ENCODE measurements at places on chromosomes 7 and 10. TPM values are rescaled to one million over a fixed set of nuclear protein-coding genes. Genes with fewer than 3 reads are reported as not detected.

Gene PHYHIPL
- total RNA-seq, result 0.39 TPM

Gene FBXL15
- total RNA-seq, result 29.2 TPM

Gene CYP2C8
- not detected for total RNA-seq

Gene EPHA1
- total RNA-seq, result 0.78 TPM

Gene ITGB8
- total RNA-seq, result 26.4 TPM

Gene CDHR1
- total RNA-seq, result 0.67 TPM

Gene ASZ1
- not detected for total RNA-seq

Gene C10orf105
- not detected for total RNA-seq

Gene AKR1B15
- total RNA-seq, result not detected

Gene FAM25C
- not detected for total RNA-seq

Gene OR6V1
- not detected for total RNA-seq

Gene LRCH4
- total RNA-seq, result 53.2 TPM

Gene UNC5B
- total RNA-seq, result 2.2 TPM

Gene ATRNL1
- 19.0 TPM for total RNA-seq

Gene WEE2
- total RNA-seq, result not detected

Gene CALML5
- not detected for total RNA-seq

Gene NXPH1
- total RNA-seq, result not detected

- ATAC-seq, result peak; percentile 72
Observed at GRCh38 chr10:78777867-78778266, 290.9 kb upstream of the ZMIZ1 start.

- no peak for ATAC-seq
Observed at GRCh38 chr7:26724795-26725194, 139.6 kb downstream of the SKAP2 start.

DNA sequence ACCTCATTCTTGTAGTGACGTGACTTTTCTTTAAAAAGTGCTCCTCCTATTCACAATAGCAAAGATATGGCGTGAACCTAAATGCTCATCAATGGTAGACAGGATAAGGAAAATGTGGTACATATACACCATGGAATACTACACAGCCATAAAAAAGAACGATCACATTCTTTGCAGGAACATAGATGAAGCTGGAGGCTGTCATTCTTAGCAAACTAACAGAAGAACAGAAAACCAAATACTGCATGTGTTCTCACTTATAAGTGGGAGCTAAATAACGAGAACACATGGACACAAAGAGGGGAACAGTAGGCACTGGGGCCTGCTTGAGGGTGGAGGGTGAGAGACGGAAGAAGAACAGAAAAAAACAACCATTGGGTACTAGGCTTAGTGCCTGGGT lies 59.9 kb upstream of the FGFR2 start:
- no peak for ATAC-seq

- peak; percentile 90 for ATAC-seq
Observed at GRCh38 chr7:229184-229964, 37.0 kb downstream of the FAM20C start.

GRCh38 chr7:27929127-27929526 lies 189.2 kb downstream of the TAX1BP1 start:
- ATAC-seq, result no peak

DNA sequence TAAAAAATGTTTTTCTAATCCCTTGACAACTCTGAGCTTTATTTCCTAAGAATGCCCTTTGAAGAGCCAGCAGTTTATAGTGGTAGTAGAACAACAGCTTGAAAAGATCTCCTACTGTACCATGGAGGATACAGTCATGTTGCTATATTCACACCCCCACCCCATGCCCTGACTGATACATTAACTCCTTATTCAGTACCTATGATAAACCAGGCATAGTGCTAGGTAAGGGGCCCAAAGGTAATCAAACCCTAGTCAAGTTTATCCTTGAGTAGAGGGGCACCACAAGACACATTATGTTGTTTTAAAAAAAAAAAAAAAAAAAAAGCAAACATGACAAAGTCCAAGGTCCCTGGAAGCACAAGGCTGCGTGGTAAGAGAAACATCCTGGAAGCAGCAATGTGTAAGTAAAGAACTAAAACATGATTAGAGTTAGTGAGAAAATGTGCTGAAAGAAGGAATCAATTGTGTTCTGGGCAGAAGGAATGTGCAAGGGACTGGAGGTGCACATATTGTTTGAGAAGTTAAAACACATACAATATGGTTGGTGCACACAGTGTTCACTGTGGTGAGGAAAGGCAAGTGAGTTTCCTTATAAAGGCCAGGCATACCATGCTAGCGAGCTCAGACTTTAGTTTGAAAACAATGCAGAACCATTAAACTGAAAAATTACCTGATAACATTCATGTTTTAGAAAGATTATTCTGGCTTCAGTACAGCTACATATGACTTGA lies 51.2 kb downstream of the PDE1C start:
- ATAC-seq, result no peak

- ATAC-seq, result no peak
Observed at GRCh38 chr10:71665456-71665855, 54.1 kb downstream of the C10orf105 start.

DNA sequence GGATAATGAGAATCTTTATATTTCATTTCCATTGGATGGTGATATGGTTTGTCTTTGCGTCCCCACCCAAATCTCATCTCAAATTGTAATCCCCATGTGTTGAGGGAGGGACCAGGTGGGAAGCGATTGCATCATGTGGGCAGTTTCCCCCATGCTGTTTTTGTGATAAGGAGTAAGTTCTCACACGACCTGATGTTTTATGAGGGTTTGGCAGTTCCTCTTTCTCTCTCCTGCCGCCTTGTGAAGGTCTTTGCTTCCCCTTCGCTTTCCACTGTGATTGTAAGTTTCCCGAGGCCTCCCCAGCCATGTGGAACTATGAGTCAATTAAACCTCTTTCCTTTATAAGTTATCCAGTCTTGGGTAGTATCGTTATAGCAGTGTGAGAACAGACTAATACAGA lies 59.4 kb downstream of the MTPN start:
- ATAC-seq, result no peak

DNA sequence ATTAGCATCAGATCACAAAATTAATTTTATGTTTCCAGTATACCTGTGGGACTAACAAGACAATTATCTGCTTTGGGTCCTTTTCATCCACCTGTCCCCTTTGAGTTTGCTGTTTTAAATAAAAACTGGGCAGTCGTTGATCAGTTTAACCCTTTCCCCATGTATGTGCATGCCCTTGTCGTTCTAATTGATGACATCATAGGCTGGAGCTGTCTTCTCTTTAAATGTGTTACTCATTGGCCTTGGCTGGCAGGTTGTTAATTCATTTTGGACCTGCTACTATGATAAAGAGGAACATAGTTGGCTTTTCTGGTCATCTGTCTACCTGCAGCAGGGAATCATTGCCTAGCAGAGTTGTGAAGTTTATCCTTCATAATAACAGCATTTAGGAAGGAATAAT lies 53.8 kb downstream of the TASOR2 start:
- no peak for ATAC-seq

- ATAC-seq, result no peak
Observed at GRCh38 chr10:131795761-131796160, 105.0 kb upstream of the PPP2R2D start.

- ATAC-seq, result no peak
Observed at GRCh38 chr10:103197903-103198302, 4.8 kb upstream of the NT5C2 start.

DNA sequence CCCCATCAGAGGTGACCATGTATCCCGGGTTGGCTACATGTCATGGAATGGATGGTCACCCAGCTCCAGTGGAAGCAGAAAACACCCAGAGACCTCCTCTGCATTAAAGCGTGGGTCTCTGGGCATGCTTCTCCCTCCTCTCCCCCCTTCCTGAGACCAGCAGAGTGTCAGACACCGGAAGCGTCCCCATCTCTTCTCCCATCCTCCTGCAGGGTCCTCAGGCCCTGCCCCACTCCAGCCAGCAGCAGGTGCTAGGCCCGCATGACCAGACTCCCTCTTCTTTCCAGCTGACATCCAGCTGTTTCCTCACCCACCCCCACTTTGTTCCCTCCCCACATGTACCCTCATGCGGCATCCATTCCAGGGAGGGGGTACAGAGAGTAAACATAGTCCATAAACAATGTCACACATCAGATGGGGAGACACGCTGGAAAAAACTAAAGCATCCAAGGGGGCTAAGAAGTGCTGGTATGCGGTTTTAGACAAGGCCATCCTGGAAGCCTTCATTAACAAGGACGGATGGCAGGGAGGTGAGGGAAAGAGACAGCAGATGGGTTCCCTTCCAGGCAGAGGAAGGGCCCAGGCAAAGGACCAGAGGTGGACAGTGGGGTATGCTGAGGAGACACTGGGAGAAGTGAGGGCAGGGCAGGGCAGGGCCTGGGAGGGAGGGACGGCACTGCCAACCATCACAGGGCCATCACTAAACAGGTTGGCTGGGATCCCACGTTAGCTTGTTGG lies 12.5 kb upstream of the SLC18A3 start:
- ATAC-seq, result no peak

DNA sequence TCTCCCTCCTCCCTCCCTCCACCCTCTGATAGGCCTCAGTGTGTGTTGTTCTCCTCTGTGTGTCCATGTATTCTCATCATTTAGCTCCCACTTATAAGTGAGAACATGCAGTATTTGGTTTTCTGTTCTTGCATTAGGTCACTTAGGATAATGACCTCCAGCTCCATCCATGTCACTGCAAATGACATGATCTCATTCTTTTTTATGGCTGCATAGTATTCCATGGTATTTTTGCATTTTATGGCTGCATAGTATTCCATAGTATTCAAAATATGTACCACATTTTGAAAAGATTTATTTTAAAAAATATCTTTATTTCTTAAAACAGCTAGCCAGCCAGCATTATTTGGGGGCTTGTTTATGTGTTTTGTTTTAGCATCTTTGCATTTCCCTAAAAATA lies 275.6 kb downstream of the SFMBT2 start:
- ATAC-seq, result no peak

- peak; percentile 42 for ATAC-seq
Observed at GRCh38 chr10:688312-689120, 952 bp downstream of the DIP2C start.

GRCh38 chr7:738723-739454 lies 11.8 kb upstream of the PRKAR1B start:
- no peak for ATAC-seq

DNA sequence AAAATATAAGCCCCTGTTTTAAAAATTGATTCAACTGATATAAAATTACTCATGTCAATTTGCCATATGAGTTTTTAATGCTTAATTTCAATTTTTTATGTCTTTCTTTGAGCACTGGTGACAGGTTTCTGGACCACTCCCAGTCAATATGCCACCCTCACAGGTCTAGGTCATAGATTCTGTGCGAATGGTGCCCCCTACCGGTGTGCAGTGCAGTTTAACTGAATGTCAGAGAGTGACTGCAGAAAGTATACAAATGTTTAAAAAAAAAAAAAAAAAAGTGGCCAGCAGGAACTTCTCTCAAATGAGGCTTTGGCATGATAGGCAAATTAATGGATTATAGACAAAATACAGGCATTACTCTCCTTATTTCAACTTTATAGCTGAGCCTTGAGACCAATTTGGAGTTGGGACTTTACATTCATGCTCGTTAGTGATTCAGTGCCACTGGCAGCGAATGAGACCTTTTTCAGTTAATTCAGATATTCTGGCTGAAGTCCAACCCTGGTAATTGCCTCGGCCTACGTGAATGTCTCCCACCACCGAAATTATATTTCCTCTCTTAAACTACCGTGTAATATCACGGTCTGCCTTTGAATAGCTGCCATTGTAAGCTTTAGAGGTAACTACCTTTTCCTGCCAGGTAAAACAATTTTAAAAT lies 427.6 kb downstream of the PHTF2 start:
- no peak for ATAC-seq

DNA sequence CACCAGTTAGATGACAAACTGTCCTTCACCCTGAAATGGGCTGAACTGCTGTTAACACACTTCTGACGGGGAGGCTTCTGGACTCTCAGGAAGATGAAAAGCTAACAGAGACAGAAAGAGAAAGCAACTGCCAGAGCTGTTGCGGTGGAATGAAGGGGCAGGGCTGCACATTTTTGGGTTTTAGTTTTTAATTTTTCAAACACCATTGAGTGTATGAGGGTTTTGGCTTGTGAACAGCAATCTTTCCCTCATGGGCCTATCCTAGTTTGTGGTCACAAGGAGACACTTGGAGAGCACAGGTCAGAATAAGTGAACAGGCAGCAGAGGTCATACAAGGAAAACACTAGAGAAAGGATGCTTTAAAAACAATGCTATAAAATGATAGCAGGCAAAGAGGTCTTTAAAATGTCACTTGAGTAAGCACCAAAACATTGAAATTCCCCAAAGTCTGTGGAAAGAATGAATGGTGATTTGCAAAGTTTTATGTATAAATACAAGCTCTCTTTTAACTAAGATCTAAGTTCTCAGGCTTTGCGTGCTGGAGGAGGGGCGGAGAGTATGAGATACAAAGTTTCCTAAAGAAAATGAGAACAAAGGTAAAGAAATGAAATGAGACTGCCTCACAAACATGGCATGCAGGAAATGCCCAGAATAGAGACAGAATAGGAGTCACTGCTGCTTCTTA lies 101.4 kb upstream of the GLI3 start:
- ATAC-seq, result no peak

GRCh38 chr7:138895679-138896078 lies 85.5 kb downstream of the KIAA1549 start:
- ATAC-seq, result no peak

DNA sequence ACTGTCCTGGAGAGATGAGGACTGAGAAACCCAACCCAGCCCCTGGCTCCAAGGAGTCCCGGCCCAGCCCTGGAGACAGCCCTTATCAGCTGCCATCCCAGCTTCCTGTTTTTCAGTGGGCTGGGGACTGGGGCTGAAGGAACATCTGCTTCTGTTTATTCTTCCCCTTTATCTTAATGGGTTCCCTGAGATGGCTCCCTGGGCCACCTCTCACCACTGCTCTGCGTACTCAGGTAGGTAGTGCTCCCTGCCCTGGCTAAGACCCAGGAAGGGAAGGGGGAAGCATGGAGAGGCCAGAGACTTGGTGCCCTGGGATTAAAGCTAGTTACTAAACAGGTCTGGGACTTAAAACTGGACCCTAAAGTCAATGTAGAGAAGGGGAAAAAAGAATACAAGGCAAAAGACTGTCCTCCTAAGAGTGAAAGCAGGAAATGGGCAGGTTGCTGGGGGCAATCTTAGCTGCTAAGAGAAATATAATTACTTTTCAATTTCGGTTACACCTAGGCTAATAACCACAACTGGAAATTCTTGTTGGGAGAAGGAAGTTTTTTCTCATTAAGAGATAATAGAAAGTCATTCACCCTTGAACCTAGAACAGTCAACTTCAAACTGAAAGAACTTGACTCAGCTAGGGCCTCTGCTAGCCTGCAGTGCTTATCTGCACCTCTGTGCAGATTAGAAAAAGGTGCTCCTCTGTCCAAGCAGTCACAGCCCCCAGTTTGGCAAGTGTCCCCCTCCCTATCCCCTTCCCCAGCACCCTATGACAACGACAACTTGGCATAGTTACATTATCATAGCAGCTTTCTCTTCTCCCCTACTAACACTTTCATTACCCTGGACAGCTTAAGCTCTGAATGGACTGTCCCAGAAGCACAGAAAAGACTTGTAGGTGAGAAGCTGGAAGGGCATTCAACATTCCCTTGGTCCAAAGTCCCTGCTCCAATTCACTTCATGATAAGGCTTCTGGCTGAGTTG lies 65.6 kb upstream of the KDM7A start:
- no peak for ATAC-seq

- no peak for ATAC-seq
Observed at GRCh38 chr7:95957510-95957909, 185.2 kb downstream of the DYNC1I1 start.
